Stimulated activated CD4-positive, alpha-beta T cell treated with anti-CD3 and anti-CD28 coated beads, TNF-alpha, amount 100 ng/mL, for 24 hours (primary cell): ENCODE measurements at places on chromosomes 1 and 21.
A peak's percentile ranks its signal among the peaks of the same experiment; 100 is the strongest.

DNA sequence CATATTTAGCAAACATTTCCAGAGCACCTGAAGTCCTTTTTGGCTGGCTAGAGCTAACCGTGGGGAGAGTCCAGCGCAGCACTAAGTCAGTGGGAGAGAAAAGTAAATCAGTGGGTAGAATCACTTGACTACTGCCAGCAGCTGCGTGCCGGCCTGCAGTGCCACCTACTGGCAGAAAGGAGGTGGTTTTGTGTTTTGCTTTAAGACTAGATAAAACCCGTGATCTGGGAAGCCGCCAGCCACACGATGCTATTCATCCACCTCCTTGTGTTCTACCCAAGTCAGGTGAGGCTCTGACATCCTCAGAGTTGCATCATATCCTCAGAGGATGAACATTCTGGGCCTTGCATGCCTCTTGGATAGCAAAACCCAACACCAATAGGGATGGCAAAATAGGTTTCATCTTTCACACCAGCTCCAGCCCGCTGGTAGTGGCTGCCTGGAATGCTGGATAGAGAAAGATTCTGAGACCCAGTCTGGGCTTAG, 14.1 kb upstream of the HEYL start:
- DNase-seq: peak; percentile 71

GRCh38 chr1:67750691-67751054, 65.7 kb downstream of the GADD45A start:
- DNase-seq: no peak

GRCh38 chr1:9901148-9902059, 8.7 kb downstream of the CTNNBIP1 start:
- no peak for DNase-seq

- DNase-seq: no peak
Measured at GRCh38 chr1:208216062-208216461, 28.1 kb downstream of the PLXNA2 start.

DNA sequence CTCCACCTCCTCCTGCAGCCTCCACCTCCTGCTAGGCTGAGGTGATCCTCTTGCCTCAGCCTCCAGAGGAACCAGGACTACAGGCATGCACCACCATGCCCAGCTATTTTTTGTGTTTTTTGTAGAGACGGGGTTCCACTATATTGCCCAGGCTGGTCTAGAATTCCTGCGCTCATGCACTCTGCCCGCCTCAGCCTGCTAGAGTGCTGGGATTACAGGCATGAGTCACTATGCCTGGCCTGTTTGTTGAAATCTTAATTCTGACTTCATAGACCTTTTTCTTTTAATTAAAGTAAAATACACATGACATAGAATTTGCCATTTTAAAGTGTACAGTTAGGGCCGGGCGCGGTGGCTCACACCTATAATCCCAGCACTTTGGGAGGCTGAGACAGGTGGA, 42.7 kb downstream of the FAAP20 start:
- no peak for DNase-seq

DNA sequence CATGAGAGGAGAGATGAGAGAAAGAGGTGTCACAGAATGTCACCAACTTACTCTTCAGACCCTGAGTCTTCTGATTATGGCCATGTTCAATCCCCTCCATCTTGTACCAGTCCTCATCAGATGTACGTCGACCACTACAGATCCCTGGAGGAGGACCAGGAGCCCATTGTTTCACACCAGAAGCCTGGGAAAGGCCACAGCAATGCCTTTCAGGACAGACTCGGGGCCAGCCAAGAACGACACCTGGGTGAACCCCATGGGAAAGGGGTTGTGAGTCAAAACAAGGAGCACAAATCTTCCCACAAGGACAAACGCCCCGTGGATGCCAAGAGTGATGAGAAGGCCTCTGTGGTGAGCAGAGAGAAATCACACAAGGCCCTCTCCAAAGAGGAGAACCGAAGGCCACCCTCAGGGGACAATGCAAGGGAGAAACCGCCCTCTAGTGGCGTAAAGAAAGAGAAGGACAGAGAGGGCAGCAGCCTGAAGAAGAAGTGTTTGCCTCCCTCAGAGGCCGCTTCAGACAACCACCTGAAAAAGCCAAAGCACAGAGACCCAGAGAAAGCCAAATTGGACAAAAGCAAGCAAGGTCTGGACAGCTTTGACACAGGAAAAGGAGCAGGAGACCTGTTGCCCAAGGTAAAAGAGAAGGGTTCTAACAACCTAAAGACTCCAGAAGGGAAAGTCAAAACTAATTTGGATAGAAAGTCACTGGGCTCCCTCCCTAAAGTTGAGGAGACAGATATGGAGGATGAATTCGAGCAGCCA, 8.0 kb downstream of the ELOA start:
- no peak for DNase-seq

DNA sequence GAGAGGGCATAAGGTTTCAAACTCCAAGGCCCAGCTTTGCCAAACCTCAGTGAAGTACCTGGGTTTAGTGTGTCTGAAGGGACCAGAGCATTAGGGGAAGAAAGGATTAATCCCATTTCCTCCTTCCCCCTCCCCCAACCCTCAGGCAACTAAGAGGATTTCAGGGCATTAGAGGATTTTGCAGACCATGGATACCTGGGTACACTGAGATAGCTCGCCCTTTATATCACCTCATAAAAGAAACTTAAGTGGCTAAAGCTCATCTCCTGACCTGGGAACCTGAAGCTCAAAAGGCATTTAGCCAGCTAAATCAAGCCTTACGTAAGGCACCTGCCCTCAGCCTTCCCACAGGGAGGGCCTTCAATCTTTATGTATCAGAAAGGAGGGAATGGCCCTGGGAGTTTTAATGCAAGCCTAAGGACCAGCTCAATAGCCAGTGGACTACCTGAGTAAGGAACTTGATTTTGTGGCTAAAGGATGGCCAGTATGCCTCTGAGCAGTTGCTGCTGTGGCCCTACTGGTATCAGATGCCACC, 26.4 kb upstream of the SMYD3 start:
- no peak for DNase-seq

GRCh38 chr1:17688217-17688810, 66.8 kb upstream of the ACTL8 start:
- DNase-seq: no peak

- DNase-seq: no peak
Measured at GRCh38 chr1:55827350-55827749, 612.2 kb upstream of the USP24 start.

GRCh38 chr1:34928699-34929496, 552 bp downstream of the DLGAP3 start:
- DNase-seq: no peak

DNA sequence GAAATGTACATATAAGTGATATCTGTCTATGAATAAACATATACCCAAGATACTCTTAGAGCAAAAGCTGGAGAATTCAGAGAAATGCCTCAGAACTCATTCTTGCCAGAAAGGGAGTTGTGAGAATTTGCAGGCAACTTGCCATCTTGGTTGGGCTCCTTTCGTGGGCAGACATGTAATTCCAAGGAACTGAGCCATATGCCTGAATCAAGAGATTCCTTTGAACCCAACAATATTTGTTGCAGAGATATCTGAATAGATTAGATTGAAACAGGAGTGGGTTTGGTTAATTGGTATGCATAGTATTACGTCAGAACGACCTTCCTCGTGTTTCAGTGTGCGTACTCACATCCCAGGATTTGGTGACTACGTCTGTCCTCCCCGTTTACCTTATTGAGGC, 67.0 kb downstream of the TGFB2 start:
- no peak for DNase-seq

DNA sequence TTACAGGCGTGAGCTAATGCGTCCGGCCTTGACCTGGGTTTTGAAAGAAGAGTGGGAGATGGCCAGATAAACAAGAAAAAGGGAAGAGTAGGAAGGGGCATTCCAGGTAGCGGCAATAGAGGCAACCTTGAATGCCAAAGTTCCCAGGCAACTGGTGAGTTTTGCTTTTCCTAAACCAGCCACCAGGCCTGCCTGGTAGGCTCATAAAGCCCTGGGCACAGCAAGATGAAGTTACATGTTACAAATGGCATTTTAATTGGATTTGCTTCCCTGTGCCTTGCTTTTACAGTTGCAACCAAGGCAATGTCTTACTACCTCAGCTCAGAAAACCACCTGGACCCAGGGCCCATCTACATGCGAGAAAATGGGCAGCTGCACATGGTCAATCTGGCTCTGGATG, 5.5 kb downstream of the LRRC42 start:
- DNase-seq: no peak

DNA sequence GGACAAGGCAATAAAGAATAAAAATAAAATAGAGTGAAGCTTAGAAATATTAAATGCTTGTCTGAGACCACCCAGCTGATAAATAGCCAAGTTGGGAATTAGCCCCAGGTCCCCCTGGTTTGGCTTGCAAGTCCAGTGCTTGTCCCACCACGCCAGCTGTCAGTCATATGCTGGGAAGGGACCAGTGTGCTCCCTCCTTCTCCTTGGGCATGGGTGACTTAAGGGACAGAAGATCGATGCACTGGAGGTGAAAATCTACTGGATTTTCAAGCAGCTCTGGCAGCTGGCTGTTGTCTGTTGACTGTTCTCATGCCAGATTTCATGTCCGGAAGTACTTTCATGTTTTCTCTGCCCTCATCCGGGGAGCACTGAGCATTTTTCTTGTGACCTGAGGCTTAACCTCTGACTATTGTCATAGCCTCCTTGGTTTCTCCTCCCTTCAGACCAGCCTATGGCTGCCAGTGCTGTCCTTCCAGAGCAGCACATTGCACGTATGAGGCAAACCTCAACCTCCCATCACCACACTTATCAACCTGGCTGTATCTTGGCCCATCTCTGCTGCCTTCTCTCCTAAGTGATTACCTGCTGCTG, 12.4 kb downstream of the LMOD1 start:
- DNase-seq: no peak

GRCh38 chr1:8424539-8425116, 106.7 kb downstream of the SLC45A1 start:
- DNase-seq: peak; percentile 35

DNA sequence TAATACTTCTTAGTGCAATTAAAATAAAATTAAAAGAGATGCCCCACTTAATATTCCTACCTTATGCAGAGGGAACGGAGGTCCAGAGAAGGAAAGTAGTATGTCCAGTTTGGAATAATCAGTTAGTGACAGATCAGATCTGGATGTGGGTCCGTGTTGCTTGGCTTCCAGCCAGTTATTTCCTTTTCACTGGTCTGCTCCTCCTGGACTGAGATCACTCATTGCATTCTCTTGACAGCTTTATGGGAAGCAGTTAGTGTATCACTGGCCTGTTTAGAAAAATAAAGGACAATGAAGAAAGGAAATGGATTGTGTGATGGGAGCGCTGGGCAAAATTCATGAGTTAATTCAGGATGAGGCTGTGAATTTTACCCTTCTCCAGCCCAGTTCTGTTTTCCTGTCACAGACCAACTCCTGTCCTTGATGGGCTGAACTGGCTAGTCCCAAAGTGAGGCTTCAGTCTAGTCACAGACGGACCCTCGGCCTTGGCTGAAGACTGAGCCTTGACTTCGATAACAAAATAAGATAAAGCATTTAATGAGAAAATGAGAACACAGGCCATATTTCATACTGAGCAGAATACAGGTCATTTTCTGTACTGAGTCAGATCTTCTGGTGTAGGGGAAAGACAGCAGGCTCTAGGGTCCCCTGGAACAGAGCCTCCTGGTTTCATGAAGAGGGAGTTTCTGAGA, 85.2 kb upstream of the TRABD2B start:
- DNase-seq: no peak

- DNase-seq: no peak
Measured at GRCh38 chr1:172071746-172072145, 230.4 kb downstream of the DNM3 start.

DNA sequence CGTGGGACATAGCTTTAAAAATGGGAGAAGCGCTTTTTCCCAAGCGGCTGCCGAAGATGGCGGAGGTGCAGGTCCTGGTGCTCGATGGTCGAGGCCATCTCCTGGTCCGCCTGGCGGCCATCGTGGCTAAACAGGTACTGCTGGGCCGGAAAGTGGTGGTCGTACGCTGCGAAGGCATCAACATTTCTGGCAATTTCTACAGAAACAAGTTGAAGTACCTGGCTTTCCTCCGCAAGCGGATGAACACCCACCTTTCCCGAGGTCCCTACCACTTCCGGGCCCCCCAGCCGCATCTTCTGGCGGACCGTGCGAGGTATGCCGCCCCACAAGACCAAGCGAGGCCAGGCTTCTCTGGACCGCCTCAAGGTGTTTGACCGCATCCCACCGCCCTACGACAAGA, 245.5 kb downstream of the MRPL39 start:
- DNase-seq: no peak

DNA sequence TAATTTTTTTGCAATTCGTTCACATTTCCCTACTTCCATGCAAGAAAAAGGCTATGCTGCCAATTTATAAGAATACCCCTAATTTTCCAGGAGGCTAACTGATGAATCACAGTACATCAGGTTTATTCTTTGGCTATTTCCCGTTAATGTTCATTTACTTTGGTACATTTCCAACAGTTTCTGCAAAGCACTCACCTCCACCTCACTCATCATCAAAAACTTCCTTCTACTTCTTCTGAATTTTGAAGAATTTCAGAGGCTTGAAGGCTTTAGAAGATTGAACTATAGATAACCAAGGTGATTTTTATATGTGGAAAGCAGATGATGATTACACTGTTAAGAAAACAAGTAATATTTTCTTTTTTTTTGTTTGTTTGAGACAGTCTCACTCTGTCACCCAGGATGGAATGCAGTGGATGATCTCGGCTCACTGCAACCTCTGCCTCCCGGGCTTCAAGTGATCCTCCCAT, 60.5 kb upstream of the HP1BP3 start:
- DNase-seq: no peak

DNA sequence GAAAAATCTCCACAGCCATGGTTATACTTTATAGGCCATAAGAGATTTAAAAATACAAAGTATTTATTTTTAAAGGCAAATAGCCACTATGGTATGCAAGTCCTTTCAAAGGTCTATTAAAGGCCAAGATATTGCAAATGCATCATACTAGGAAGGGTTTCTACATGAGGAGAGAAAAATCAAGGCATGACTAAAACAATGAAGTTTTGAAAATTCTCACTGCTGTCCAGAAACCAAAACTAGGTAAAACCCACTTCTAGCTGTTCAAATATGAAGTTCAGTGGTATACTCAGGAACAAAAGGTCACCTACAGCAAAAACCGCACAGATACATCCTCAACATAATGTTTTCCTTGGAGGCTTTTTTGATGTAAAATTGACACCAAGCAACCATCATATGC, 75.0 kb downstream of the EPS15 start:
- no peak for DNase-seq

- no peak for DNase-seq
Measured at GRCh38 chr21:32140151-32140550, 138.7 kb downstream of the MIS18A start.

GRCh38 chr1:163171826-163172225, 30.9 kb downstream of the RGS5 start:
- DNase-seq: no peak

- DNase-seq: no peak
Measured at GRCh38 chr21:37551993-37552355, 185.4 kb downstream of the DYRK1A start.

GRCh38 chr1:36689992-36690391, 207.3 kb upstream of the CSF3R start:
- DNase-seq: no peak

GRCh38 chr1:241802863-241803262, 45.1 kb upstream of the EXO1 start:
- DNase-seq: no peak

DNA sequence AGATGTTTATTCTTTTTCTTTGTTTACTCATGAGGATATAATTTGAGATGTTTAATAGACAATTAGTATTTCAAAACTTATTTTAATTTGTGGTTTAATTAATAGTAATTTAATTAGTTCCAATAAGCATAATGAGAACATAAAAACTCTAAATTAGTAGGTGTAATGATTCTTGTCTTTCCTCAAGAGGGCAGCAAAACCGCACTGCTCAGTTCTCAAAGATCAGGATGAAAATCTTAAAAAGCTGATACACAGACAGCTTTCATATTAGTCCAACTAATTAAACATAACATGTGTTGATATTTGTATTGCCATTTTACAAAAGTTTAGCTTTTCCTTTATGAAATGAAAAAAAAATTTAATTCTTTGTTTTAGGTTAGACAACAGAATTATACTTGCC, 106.7 kb upstream of the C21orf91 start:
- no peak for DNase-seq
